WTC11 (cell line): ENCODE measurements at places on chromosomes 12 and 14. TPM values are rescaled to one million over a fixed set of nuclear protein-coding genes. Genes with fewer than 3 reads are reported as not detected.

The DLGAP5 gene
- 130 to 141 TPM (median 132 TPM) in 3 replicates for total RNA-seq

GRCh38 chr12:11162502-11162901 is 8.5 kb upstream of the SMIM10L1 start:
- H3K27me3 ChIP-seq: no peaks in the 10 kb centered on the region
- DNase-seq: no peak

DNA sequence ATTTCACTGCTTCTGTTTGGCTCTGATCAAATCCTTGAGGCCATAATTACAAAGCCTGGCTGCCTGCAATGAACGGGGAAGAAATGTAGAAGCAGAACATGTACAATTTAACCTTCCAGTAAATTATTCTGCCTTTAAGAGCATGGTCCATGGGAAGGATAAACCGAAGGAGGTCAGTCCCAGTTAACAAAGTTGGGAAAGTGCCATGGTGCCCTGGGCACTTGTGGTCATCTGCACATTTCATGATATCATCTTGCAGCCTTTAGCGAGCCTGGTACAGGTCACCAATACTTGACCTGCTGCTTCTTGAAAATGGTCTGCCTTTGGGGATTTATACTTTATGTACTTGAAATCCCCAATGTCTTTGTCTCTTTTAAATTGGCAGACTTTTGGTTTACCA is 175.9 kb upstream of the KITLG start:
- no peaks in the 10 kb centered on the region for H3K36me3 ChIP-seq
- no peaks in the 10 kb centered on the region for H3K27me3 ChIP-seq
- no peak overlapping the region for H3K27ac ChIP-seq
- DNase-seq: no peak
- no peaks in the 10 kb centered on the region for H3K4me1 ChIP-seq

The GRIP1 gene
- total RNA-seq: 16.7 to 29.0 TPM (median 22.5 TPM) in 3 replicates

The CEBPE gene
- total RNA-seq: not detected in 3 replicates
